ENCODE measurements at places on chromosomes 1 and 21.

GRCh38 chr1:206905295-206906164 is 8.3 kb downstream of the IL24 start:
- DNase-seq = no peak

DNA sequence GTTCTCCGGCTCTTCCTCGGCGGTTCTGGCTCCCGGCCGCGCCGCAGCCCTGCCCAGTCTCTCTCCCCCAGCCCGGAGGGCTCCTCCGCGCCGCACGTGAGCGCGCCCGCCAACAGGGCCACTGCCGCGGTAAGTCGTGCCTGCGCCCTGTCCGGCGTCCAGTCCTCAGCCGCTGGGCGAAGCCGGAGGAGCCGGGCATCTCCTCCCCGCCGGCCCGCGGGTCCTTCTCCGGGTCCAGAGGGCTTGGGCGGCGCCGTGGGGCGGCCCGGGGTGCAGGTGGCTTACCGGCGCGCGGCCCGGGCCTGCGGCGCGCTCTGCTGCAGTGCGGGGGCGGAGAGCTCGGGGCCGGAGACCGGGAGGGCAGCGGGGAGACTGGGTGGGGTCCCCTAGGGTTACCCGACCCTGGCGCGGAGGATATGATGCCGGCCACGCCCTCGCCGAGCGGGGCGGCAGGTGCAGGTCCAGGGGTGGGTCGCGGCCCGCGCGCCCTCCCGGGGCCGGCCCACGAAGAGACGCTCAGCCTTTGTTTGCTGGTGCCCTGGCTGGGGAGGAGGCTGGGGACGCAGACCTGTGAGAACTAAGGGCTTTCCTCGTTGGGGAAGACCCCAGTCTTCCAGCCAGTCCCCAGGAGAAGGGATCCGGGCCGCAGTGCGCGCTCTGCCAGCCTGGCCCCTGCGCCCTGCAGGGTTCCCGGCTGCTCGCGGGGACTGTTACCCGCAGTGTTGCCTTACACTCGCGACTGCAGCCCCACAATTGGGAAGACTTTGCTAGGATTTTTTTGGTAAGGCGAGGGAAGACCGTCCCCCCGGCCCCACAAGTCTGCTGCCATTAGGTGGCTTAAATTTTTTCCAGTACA is at the start of gene DOP1B:
DOP1B (plus strand) TSS at position 10 of the 856 bp plus-strand sequence. CDS start 7,910 bp downstream, outside the sequence.
- no peak for DNase-seq

GRCh38 chr1:216881695-216882094 is 158.5 kb upstream of the ESRRG start:
- no peak for DNase-seq

GRCh38 chr1:7703321-7704213 is 67.5 kb upstream of the VAMP3 start:
- DNase-seq = no peak

DNA sequence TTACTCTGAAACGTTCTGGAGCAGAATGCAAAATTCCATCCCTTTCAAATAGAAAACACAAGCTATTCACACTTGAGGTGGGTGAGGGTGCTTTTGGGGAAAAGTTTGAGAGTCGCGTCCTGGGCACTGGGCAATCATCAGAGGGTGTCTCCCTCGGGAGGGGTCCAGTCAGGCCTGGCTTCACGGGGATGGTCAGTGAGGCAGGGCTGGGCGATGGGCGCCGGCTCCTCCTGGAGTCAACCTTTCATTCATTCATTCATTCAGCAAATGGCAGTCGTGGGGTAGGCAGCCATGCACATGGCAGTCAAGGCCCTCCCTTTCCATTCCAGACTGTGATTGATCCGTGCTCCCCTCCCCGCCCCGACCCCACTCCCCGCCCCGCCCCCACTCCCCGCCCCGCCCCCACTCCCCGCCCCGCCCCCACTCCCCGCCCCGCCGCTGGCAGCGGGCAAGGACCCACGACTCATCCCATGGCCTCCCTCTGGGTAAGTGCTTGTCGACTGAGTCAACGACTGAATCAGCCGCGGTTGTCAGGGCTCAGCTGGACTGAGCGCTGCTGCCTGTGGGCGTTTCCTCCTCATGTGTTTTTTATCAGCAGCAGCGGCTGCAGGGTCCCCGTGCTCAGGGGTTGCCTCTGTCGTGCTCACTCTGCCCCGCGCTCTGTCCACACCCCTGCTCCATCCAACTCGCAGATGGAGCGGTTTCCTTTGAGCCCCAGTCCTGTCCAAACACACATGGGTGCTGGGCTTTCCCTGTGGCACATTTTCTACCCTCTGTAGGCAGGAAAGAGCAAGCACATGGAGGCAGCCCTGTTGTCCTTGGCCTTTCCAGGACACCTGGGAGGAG is 12.5 kb upstream of the SPSB1 start:
- DNase-seq = no peak

Measured in putamen (tissue), 1 donor.